ENCODE measurements at places on chromosomes 13 and 19.

- DNase-seq: no peak
These were observed 215.3 kb downstream of the KLF5 start for GRCh38 chr13:73274147-73274546.

- no peak for DNase-seq
These were observed 68.9 kb upstream of the ZNF835 start for GRCh38 chr19:56740501-56740900.

DNA sequence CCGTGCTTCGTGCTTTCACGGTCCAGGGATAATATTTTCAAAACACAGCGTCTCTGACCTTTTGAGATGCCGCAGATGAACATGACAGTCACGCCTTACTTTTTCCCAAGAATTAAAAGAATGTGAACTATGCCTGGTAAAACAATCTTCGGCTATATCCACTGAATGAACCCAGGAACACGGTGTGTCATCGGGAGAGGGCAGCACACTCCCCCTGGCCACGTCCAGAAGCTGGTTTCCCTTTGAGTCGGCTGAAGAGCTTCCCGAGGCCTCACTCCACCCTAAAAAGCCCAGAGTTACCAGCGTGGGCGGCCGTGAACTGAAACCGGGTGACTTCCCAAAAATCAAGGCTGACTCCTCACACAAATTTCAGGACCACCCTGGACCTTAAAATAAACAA is 22.9 kb upstream of the SHISA2 start:
- DNase-seq: no peak

DNA sequence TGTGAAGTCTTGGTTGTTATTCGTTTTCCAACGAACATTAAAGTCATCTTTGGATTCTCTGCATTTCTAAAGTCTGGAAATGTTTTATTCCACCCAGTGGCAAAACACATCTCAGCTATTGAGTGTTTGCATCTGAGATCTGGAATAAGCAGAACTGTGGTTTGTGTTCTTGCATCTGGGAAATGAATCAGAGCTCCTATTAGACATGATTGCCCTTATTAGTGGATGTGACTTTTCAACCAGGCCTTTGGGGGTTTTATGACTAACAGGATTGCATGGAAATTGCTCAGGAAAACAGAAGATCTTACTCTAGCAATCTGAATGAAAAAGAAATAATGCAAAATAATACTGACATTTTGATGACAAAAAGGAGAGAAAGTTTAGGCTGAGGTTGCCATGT is 488.8 kb downstream of the IRS2 start:
- no peak for DNase-seq

DNA sequence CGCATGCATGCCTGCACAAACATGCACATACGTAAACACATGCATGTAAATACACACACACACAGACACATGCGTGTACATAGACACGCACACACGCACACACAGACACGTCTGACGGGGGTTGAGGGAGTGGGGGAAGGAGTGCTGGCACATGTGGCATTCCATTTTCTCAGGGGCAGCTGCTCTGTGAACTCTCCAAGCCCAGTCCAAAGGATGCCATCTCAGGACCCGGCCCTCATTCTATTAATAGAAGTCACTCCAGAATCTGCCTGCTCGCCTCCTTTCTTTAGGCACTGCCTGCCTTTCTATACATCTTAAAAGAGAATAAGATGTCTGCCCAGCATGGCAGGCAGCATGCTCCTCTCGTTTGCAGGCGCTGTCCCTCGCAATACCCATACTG is 5.3 kb downstream of the ARHGEF7 start:
- no peak for DNase-seq

- no peak for DNase-seq
These were observed 124.1 kb upstream of the MCF2L start for GRCh38 chr13:112844879-112845278.

DNA sequence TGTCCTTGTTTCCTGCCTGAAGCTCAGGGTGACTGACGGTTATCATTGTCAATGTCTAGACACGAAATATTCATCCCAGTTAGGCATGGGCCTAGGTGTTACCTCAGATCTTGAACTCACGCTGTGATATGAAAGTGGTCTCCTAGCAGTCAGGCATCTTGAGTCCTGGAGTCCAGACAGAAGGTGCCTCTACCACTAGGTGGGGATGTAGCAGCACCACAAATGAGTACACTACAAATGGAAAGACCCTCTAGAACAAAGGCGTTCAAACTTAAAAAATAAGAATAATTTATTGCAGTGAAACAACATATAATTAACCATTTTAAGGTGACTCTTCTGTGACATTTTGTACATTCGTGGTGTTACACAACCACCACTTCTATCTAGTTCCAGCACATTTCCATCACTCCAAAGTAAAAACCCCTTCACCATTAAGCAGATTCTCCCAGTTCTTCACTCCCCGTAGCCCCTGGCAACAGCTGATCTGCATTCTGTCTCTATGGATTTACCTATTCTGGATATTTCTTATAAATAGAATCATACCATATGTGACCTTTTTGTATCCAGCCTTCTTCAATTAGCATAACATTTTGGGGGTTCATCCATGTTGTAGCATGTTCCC is 11.9 kb upstream of the FRY start:
- DNase-seq: peak; percentile 6

GRCh38 chr13:24511019-24511815 is 1.4 kb downstream of the PARP4 start:
- DNase-seq: peak; percentile 3

DNA sequence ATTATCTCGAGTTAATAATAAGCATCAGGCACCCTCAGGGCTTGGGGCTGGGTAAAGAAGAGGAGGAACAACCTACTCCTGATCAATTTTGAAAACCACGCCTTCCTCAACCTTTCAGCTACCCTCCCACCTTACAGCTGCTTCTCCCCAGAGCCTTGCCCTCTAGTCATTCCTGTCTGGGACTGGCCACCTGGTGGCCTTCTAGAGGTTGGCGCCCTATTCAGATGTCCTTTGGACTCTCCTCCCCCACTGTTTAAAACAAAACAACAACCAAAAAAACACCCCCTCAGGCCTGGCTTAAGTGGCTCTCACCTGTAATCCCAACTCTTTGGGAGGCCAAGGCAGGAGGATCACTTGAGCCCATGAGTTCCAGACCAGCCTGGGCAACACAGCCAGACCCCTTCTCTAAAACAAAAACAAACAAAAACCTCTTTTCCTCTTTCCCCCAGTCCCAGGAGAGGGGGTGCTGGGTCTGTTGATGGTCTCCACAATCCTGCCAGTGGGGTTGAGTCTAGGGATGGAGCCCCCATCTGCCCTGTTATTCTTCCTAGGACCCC is 62.3 kb downstream of the CCDC70 start:
- no peak for DNase-seq

- DNase-seq: no peak
These were observed 74.2 kb downstream of the IRS2 start for GRCh38 chr13:109712124-109712722.

DNA sequence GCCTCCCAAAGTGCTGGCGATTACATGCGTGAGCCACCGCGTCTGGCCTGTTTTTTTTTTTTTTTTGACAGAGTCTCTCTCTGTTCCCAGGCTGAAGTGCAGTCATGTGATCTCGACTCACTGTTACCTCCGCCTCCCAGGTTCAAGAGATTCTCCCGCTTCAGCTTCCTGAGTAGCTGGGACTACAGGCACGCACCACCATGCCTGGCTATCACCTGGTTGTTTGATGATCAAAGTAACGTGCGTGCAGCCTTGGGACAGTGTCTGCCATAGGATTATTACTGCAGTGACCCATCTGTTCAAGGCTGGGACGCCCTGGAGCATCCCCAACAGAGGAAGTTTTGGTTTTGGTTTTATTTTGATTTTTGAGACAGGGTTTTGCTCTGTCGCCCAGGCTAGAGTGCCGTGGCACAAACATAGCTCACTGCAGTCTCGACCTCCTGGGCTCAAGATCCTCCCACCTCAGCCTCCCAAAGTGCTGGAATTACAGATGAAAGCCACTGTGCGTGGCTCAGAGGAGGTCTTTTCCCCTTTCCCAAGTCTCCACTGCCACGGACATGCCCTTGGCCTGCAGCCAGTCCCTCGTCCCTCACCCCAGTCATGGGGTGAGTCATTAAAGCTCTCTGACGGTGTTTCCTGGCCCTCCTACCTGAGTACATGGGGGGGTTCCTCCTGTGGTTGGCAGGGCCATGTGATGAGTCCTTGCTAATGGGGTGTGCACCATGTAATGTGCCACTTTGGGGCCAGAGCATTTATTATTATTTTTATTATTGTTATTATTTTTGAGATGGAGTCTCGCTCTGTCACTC is 65.6 kb downstream of the IER2 start:
- no peak for DNase-seq

- no peak for DNase-seq
These were observed 459.3 kb upstream of the SLC10A2 start for GRCh38 chr13:103525530-103525929.

GRCh38 chr19:40529093-40529954 is 47.3 kb upstream of the SHKBP1 start:
- DNase-seq: peak; percentile 92

GRCh38 chr19:57655443-57655842 is 13.3 kb upstream of the ZSCAN4 start:
- DNase-seq: no peak

DNA sequence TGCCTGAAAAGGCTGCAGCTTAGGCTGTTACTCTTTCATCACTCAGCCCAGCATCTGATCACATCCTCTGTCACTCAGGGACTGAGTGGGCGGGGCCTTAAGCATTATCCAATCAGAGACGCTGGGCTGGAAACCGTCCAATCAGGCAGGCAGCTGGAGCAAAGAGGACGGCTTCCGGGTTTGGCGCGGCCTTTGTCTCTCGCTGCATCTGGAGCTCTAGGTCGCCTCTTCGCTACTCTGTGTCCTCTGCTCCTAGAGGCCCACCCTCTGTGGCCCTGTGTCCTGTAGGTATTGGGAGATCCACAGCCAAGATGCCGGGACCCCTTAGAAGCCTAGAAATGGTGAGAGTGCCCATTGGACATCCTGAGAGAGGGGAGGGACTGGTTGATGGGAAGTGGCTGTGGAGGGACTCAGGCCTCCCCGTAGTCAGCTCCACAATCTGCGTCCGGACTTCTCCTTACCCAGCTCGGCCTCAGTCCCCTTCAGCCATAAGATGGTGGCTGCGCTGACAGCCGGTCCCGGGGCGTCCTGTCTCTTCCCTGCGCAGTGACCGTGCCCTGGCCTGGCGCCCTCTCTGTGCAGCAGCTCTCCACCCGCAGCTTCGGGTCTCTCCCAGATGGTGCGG is at the start of gene ZNF486:
ZNF486 (plus strand) TSS at position 195 of the 625 bp plus-strand sequence; CDS start at position 312, 117 bp downstream.
- DNase-seq: peak; percentile 93

DNA sequence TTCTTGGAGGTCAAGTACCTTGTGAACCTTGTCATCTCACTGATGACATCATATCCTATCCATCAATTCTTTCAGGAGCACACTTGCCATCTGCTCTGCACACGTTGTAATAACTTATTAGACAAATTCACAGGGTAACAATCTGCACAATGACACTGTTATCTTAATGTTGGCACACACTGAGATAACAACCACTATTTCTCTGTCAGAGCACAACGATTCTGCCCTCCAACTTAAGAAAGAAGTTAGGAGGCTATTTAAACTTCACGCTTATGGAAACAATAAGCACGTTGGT is 351.3 kb downstream of the DACH1 start:
- DNase-seq: no peak

DNA sequence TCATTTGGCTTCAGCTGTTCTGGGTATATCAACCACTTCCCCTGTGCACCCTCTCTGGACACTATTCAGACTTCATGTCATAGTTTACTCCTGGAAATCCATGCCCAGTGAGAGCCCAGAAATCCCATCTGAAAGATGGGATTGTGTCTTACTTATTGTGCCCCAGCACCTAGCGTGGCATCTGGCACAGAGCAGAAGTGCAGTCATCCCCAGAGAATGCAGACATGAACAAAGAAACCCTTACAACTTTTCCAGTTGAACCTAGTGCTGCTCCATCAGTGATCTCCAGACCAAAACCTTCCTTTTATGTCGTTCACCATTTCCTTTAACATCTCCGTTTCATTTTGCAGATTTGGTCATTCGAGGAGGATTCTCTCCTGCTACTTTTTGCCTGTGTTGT is 60.6 kb downstream of the MBNL2 start:
- DNase-seq: no peak

DNA sequence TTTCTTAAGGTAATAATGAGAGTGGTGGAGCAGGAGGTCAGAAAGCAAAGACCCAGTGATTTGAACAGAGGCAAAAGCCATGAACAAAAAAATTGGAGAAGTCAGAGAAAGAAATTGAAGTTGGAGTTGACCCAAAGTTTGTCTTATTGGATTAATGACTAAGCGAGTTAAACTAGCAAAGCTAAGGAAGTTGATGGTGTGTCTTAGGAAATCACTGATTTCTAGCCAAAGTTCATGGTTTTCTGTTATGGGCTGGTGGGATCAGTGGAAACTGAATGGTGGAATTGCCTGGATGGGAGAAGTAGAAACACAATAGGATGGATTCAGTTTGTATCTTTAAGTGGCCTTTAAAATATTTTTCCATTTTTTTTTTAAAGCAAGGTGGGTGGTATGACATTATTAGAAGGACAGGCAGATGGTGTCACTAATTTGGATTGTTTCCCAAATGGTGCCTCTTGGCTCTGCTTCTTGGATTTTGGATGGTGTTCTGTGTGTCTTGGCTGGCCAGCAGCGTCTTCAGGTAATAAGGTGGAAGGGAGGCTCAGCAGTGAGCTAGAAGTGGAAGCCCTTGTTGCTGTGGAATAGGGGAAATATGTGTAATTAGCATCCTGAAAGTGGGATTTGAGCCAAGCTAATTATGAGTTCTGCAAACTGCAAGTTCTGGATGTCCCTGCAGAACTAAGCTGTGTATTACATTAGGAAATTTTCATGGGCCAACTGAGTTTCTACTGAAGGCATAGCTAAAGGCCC is 302.9 kb downstream of the LMO7 start:
- no peak for DNase-seq

DNA sequence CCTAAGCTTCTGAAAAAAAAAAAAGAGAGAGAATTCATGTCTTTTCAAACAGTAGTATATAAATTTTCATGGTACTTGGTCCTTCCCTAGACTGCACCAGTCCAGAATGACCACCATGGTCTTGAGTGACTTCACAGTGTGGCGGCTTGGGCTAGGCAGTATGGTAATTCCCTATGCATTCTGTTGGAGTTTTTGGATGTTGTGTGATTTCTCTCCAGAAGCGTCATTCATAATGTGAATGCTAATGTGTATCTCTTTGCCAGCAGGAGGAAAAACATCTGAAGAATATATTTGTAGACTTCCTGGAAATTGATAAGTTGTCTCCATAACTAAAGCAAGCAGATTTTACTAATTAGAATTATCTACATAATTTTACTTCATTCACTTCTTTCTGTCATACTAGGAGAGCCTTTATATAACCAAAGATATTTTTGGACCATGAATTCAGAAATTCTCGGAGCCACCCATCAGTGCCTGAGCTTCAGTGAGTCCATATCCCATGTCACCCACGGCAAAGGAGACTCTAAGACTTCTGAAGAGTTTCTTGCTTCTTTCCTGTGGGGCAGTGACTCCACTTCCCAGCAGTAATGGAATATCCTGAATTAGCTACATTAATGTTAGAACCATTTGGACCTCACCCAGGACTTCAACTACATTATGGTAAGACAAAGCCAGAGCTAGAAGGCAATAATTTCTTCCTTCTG is 8.4 kb downstream of the STARD13 start:
- DNase-seq: no peak

GRCh38 chr13:39766464-39767158 is 111.1 kb downstream of the COG6 start:
- no peak for DNase-seq

GRCh38 chr19:5397804-5398692 is 57.2 kb upstream of the ZNRF4 start:
- DNase-seq: no peak
